ENCODE measurements at places on chromosomes 7 and 10.
A peak's percentile ranks its signal among the peaks of the same experiment; 100 is the strongest.

DNA sequence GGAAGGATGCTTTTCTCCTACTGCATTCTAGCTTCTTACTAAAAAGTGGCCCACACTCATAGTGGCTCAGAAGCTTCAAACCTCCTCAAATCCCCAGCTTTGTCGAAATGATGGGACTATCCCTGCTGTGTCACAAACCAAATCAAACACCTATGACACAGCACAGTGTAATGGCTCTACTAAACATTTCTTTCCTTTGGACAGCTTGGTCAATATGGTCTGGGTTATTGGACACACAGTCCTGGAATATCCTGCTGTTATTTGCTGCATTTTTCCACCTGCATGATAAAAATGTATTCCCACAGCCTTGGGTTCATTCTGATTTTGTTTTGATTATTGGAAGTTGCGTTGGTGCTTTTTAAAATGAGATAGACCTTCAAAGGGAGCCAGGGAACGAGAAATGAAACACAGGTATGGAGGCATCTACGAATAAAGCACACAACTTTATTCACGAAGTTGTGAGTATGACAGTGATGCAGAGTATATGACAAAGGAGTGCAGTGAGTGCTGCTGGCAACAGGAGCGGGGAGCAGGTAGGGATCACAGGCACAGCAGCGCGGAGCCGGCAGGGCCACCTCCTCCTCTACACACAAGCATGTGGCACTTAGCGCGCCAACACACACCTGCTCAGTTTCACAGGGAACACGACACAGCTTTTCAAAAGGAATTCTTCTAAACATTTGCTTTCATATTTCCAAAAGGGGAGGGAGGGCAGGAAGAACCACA lies 26.5 kb upstream of the AFAP1L2 start:
- no peak overlapping the region for H3K4me3 ChIP-seq
- H3K4me1 ChIP-seq: no peaks in the 10 kb centered on the region
- H3K36me3 ChIP-seq: no peaks in the 10 kb centered on the region
- H3K27ac ChIP-seq: no peak overlapping the region
- no peaks in the 10 kb centered on the region for H3K27me3 ChIP-seq

GRCh38 chr10:25263931-25264330 lies 89.1 kb downstream of the GPR158 start:
- DNase-seq: no peak
- no peaks in the 10 kb centered on the region for H3K4me1 ChIP-seq
- no peaks in the 10 kb centered on the region for H3K27me3 ChIP-seq
- no peak overlapping the region for H3K27ac ChIP-seq

- H3K4me3 ChIP-seq: no peak overlapping the region
- H3K36me3 ChIP-seq: no peaks in the 10 kb centered on the region
- H3K27me3 ChIP-seq: no peaks in the 10 kb centered on the region
- H3K4me1 ChIP-seq: no peaks in the 10 kb centered on the region
- DNase-seq: no peak
Observed at GRCh38 chr7:87202705-87203104, 16.8 kb downstream of the TMEM243 start.

GRCh38 chr7:8773518-8773917 lies 340.1 kb downstream of the NXPH1 start:
- DNase-seq: no peak
- H3K4me3 ChIP-seq: no peak overlapping the region
- H3K36me3 ChIP-seq: no peaks in the 10 kb centered on the region

DNA sequence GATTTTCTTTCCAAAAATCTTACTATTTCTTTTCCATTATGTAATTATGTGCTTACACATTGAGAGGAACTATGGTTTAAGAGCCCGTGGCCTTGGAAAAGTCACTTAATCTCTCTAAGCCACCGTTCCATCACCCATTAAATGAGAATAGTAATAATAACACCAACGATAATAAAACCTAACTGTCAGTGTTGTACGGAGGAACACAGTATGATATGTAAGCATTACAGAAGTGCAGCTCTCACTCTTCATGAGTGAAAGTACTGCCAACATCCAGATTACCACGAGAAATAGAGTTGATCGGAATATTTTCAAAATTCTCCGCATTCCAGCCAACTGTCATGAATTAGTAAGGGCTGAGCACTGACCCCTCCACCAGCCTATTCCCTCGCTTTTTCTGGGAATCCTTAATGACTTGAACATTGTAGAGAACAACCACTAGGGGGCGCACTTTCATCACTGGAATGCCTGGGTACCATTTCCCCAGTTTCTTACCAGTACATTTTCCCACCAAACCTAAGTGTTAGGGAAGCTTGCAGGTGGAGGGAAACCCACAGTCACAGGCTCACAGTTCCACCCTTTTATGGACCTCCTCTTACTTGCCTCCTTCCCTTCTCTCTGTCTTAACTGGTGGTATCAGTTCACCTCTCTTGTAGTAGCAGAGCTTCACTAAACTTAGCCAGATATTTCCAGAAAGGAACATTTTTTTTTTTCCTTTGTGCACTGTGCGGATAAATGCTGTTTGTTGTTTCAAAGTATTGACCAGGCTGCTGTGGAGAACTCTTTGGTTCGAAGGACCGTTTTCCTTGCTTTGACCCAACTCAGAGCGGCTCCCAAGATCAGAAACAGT lies 27.8 kb downstream of the NKX2-3 start:
- H3K4me1 ChIP-seq: no peaks in the 10 kb centered on the region
- no peak overlapping the region for H3K27ac ChIP-seq
- DNase-seq: peak; percentile 36
- H3K36me3 ChIP-seq: no peaks in the 10 kb centered on the region
- H3K4me3 ChIP-seq: no peak overlapping the region

DNA sequence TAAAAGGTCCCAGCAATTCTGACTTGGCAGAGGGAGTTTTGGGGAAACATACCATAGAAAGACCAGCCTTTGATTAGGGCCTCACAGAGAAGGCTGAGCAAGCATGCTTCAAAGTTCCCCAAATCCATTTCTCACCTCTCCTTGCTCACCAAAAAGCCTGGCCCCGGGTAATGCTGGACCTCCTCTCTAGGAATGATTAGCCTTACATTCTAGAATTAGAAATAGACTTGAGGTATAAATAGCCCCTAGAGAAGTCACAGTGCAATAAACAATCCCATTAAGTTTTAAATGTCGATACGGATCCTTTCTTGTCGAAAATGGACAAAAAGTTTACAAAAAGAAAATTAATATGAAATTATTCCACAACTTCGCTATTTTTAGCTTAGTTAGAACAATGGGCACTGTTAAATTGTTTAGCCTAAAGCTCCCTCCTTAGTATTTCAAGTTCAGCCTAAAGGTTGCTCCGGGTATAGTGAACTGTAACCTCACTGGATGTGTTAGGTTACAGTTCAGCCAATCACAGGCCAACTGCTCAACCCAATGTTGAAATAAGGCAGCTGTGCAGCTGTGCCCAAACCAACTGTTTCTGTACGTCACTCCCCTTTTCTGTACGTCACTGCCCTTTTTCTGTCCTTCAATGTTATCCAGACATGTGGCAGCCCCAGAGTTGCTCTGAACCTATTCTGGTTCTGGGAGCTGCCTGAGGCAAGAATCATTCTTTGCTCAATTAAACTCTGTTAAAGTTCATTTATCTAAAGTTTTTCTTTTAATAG lies 7.9 kb upstream of the GSDME start:
- no peaks in the 10 kb centered on the region for H3K36me3 ChIP-seq
- no peak for DNase-seq
- H3K4me1 ChIP-seq: no peaks in the 10 kb centered on the region
- H3K27me3 ChIP-seq: peaks cover 2% of the 10 kb centered on the region
- H3K4me3 ChIP-seq: no peak overlapping the region
